ENCODE measurements at places on chromosomes 7 and 10. TPM values are rescaled to one million over a fixed set of nuclear protein-coding genes. Genes with fewer than 3 reads are reported as not detected.

DNA sequence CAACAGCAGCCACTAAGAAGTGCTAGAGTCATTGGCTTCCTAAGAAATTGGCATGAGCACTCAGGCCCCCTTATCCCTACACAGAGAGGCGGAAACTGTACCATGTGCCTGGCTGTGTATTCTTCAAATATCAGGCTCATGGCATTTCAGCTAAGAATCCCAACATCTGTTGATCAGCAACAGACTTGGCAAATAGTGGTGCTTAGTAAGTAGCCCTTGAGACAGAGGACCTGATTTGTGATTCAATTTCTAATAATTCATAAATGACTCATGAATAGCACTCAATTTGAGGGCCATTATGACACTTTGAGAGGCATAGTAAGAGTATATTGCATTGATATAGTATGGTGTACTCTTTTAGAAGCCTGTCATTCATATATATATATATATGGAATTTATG, 309.1 kb downstream of the LRMDA start:
- H3K4me1 ChIP-seq: no peaks in the 10 kb centered on the region
- H3K36me3 ChIP-seq: no peaks in the 10 kb centered on the region
- H3K27me3 ChIP-seq: peaks cover 4% of the 10 kb centered on the region
- DNase-seq: no peak
- H3K4me3 ChIP-seq: no peak overlapping the region

GRCh38 chr10:128160297-128160711, 34.1 kb upstream of the MKI67 start:
- no peak for DNase-seq
- H3K27me3 ChIP-seq: peaks cover 17% of the 10 kb centered on the region
- H3K27ac ChIP-seq: no peak overlapping the region
- H3K4me3 ChIP-seq: no peak overlapping the region
- no peaks in the 10 kb centered on the region for H3K4me1 ChIP-seq
- no peaks in the 10 kb centered on the region for H3K36me3 ChIP-seq

- H3K27ac ChIP-seq: no peak overlapping the region
- H3K4me3 ChIP-seq: no peak overlapping the region
- DNase-seq: no peak
- no peaks in the 10 kb centered on the region for H3K36me3 ChIP-seq
- H3K4me1 ChIP-seq: no peaks in the 10 kb centered on the region
- peaks cover 2% of the 10 kb centered on the region for H3K27me3 ChIP-seq
These were observed 54.6 kb upstream of the STARD3NL start for GRCh38 chr7:38123494-38123893.

- H3K4me3 ChIP-seq: no peak overlapping the region
- H3K4me1 ChIP-seq: peaks cover 12% of the 10 kb centered on the region
- no peak overlapping the region for H3K27ac ChIP-seq
- no peak for DNase-seq
These were observed 42.4 kb downstream of the PROSER2 start for GRCh38 chr10:11865561-11865960.

- DNase-seq: no peak
- no peak overlapping the region for H3K27ac ChIP-seq
- no peak overlapping the region for H3K4me3 ChIP-seq
- peaks cover 5% of the 10 kb centered on the region for H3K27me3 ChIP-seq
- H3K4me1 ChIP-seq: peaks cover 68% of the 10 kb centered on the region
- peaks cover 60% of the 10 kb centered on the region for H3K36me3 ChIP-seq
These were observed 28.4 kb downstream of the ITGB1 start for GRCh38 chr10:32929634-32930033.

- no peak overlapping the region for H3K27ac ChIP-seq
- no peak for DNase-seq
- H3K4me3 ChIP-seq: no peak overlapping the region
- H3K4me1 ChIP-seq: no peaks in the 10 kb centered on the region
- peaks cover 9% of the 10 kb centered on the region for H3K27me3 ChIP-seq
- H3K36me3 ChIP-seq: no peaks in the 10 kb centered on the region
These were observed 31.3 kb upstream of the GALNT11 start for GRCh38 chr7:151993977-151994676.

GRCh38 chr10:132516771-132517725, 20.5 kb upstream of the INPP5A start:
- H3K4me3 ChIP-seq: peak overlapping the region; percentile 73
- no peaks in the 10 kb centered on the region for H3K36me3 ChIP-seq
- peaks cover 48% of the 10 kb centered on the region for H3K4me1 ChIP-seq
- DNase-seq: peak; percentile 98
- peak overlapping the region; percentile 97 for H3K27ac ChIP-seq
- H3K27me3 ChIP-seq: no peaks in the 10 kb centered on the region

- H3K4me3 ChIP-seq: no peak overlapping the region
- no peak overlapping the region for H3K27ac ChIP-seq
- DNase-seq: no peak
- peaks cover 15% of the 10 kb centered on the region for H3K36me3 ChIP-seq
- no peaks in the 10 kb centered on the region for H3K27me3 ChIP-seq
These were observed 17.3 kb downstream of the ZNF777 start for GRCh38 chr7:149443523-149443922.

DNA sequence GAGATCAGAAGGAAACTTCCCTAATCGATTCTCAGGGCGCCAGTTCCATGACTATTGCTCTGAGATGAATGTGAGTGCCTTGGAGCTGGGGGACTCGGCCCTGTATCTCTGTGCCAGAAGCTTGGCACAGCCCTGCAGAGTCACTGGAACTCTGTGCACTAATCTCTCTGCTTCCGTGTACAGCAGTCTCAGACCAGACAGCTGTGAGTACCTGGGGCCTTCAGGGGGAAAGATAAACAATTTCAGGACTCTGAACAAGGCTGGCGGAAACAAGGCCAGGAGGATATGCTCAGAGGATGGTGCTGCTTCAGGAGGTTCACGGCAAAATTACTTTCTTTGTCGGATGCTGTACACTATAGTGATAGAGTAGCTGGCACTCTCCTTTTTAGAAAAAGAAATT, 131.7 kb upstream of the PRSS58 start:
- H3K36me3 ChIP-seq: no peaks in the 10 kb centered on the region
- peaks cover 30% of the 10 kb centered on the region for H3K4me1 ChIP-seq
- H3K4me3 ChIP-seq: no peak overlapping the region
- H3K27me3 ChIP-seq: peaks cover 1% of the 10 kb centered on the region
- no peak for DNase-seq

DNA sequence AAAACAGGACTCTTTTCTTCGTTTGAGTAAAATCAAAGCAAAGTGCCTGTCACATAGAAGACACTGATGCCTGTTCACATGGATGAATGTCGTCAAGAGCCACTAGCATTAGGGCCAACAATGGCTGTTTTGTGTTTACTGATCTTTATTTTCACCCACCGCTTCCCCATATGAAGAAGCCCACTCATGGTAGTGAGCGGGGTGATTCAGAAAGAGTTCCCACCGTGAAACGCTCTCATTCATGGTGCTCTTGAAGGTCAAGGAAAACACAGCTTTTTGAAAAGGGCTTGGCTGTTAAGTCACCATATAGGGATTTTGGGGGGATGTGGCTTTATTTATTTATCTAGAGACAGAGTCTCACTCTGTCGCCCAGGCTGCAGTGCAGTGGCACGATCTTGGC, 12.5 kb downstream of the PROSER2 start:
- H3K4me3 ChIP-seq: no peak overlapping the region
- peaks cover 13% of the 10 kb centered on the region for H3K27me3 ChIP-seq
- DNase-seq: no peak
- peaks cover 8% of the 10 kb centered on the region for H3K36me3 ChIP-seq

- no peaks in the 10 kb centered on the region for H3K27me3 ChIP-seq
- no peaks in the 10 kb centered on the region for H3K36me3 ChIP-seq
- no peaks in the 10 kb centered on the region for H3K4me1 ChIP-seq
- H3K27ac ChIP-seq: no peak overlapping the region
- H3K4me3 ChIP-seq: no peak overlapping the region
- DNase-seq: no peak
These were observed 87.1 kb downstream of the POLR1F start for GRCh38 chr7:19621740-19622139.

Gene SUN3
- not detected for total RNA-seq

DNA sequence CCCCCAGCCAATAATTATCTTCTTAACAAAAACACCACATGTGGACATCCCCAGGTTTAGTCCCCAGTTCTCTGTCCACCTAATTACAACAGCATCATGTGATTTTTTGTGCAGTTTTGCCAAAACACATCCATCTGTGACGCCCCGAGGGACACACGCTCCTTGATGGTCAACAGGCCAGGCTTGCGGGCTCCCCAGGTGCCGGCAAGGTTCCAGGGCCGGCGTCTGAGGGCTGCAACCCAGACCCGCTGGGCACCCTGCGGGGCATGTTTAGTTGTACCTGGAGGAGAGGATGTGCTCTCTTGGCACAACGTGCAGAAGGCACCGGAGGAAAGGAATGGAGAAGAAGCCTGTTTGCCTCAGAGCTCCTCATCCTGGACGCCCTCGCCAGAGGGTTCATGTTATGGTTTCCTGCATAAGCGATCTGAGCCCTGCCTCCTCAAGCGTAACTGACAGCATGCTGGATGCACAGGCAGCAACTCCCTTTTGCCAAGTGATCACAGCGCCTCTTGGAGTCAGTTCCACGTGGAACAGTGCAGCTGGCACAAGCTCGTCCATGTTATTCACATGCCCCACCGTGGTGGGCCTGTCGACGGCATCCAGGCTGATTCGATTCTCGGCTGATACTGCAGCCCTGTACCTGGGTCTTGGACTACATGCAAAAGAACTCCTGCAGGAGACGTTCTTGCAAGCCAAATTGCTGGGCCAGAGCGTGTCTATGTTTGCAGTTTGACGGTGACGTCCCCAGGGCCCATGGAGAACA, 41.6 kb downstream of the JAKMIP3 start:
- no peak overlapping the region for H3K27ac ChIP-seq
- no peaks in the 10 kb centered on the region for H3K4me1 ChIP-seq
- peaks cover 9% of the 10 kb centered on the region for H3K27me3 ChIP-seq
- no peaks in the 10 kb centered on the region for H3K36me3 ChIP-seq
- no peak for DNase-seq

DNA sequence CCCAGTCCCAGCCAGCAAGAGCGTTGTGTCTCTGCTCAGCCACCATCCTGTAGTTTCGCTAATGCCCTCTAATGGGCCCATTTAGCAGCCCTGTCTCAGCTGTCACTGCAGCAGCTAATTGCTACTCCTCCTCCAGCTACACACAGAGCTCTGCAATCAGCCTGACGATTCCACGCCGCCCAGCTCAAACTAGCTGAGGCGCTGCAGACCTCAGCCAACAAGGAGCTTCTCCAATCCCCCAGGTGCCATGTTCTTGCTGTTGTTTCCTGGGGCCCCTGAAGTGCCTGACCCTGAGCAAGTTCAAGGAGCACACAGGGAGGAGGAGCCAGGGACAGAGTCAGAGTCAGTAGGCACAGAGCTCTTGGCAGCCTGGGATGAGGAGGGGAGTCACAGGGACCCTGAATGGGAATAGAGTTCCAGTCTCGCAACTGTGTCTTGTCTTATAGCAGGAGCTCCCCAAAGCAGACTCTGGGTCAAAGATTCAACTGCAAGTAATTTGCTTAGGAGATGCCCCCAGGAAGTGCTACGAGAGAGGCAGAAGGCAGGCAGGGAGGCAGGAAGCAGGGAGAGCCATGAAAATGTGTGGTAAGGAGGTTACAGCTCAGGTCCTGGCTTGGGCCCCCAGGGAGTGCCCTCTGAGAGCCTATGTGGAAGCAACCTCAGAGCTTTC, 135.8 kb upstream of the UNC5B start:
- H3K27ac ChIP-seq: no peak overlapping the region
- no peaks in the 10 kb centered on the region for H3K36me3 ChIP-seq
- H3K4me1 ChIP-seq: no peaks in the 10 kb centered on the region
- H3K27me3 ChIP-seq: peaks cover 54% of the 10 kb centered on the region
- DNase-seq: no peak
- no peak overlapping the region for H3K4me3 ChIP-seq

Gene BEND7
- total RNA-seq: 1.7 TPM

- no peaks in the 10 kb centered on the region for H3K27me3 ChIP-seq
- H3K36me3 ChIP-seq: peaks cover 8% of the 10 kb centered on the region
- peaks cover 59% of the 10 kb centered on the region for H3K4me1 ChIP-seq
- peak overlapping the region; percentile 98 for H3K27ac ChIP-seq
- H3K4me3 ChIP-seq: peak overlapping the region; percentile 72
These were observed 31.3 kb downstream of the PIP4K2A start for GRCh38 chr10:22683140-22683389.

Gene ZNF107
- 3.5 TPM for total RNA-seq

Gene CALHM1
- total RNA-seq: not detected

DNA sequence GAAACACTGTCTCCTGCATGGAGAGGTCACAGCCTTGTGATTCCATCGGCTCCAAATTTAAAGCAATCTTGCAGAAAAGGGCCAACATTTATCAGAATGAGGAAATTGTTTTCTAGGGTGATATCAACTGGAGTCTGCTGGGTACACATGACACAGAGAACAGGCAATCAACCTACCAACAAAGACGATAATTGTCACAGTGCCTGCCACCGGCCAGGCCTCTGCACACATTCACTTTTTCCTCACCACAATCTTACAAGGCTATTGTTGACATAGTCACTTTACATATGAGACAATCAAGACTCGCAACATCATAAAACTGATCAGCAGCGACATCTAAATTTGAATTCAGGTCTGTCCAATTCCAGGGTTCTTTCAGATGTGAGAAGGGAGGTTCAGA, 189.4 kb downstream of the KCNMA1 start:
- H3K4me1 ChIP-seq: no peaks in the 10 kb centered on the region
- peaks cover 9% of the 10 kb centered on the region for H3K36me3 ChIP-seq
- H3K27me3 ChIP-seq: peaks cover 3% of the 10 kb centered on the region
- DNase-seq: no peak
- H3K27ac ChIP-seq: no peak overlapping the region

GRCh38 chr10:75508239-75508813, 76.9 kb downstream of the LRMDA start:
- no peak overlapping the region for H3K27ac ChIP-seq
- no peak overlapping the region for H3K4me3 ChIP-seq
- H3K27me3 ChIP-seq: peaks cover 4% of the 10 kb centered on the region
- no peaks in the 10 kb centered on the region for H3K36me3 ChIP-seq

DNA sequence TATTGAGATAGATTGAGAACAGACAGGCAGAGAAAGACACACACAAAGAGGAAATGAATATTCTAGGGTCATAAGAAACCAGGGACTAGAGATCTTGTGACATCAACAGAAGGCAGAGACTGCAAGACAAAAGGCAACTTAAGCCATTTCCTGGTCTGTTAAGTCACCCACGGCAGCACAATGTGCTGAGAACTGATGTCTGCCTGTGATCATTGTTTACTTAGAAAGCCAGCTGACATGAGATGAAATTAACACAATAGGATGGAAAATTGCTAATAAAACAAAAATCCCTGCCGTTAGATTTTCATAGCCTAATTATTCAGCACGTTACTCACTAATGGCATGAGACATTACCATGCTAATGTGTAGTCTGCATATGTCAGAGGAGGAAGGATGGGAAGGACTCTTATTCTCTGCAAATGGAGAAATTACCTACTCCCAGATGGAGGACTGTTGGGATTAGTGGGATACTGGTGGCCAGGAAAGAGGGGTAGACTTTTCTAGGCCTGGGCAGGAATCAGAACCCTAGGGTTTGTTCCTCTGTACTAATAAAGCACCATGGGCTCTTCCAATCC, 191.3 kb upstream of the PODXL start:
- no peak overlapping the region for H3K27ac ChIP-seq
- no peaks in the 10 kb centered on the region for H3K36me3 ChIP-seq
- H3K4me1 ChIP-seq: no peaks in the 10 kb centered on the region
- no peak for DNase-seq

- no peak for DNase-seq
- no peaks in the 10 kb centered on the region for H3K36me3 ChIP-seq
- no peaks in the 10 kb centered on the region for H3K27me3 ChIP-seq
- H3K4me1 ChIP-seq: peaks cover 26% of the 10 kb centered on the region
- no peak overlapping the region for H3K27ac ChIP-seq
- H3K4me3 ChIP-seq: no peak overlapping the region
These were observed 25.9 kb downstream of the RGR start for GRCh38 chr10:84270708-84271107.

Data from HFFc6 (cell line).